ENCODE measurements at places on chromosomes 12 and 14.
A peak's percentile ranks its signal among the peaks of the same experiment; 100 is the strongest.

GRCh38 chr12:7005311-7005710 is 13.0 kb downstream of the LPCAT3 start:
- DNase-seq = no peak

- no peak for DNase-seq
These were observed 9.5 kb downstream of the BEST3 start for GRCh38 chr12:69689638-69690037.

DNA sequence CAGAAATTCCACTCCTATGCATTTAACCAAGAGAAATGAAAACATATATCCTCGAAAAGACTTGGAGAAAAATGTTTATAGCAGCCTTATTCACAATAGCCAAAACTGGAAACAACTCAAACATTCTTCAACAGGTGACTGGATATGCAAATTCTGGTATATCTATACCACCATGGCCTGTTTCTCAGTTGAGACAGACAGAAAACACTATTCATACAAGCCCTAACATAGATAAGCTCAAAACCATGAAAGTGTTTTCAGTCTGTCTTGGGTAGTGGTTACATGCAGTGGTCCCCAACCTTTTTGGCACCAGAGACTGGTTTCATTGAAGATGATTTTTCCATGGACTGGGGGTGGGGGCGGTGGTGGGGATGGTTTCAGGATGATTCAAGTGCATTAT is 83.8 kb downstream of the SRGAP1 start:
- DNase-seq = no peak

GRCh38 chr12:26987634-26988424 is 26.4 kb downstream of the TM7SF3 start:
- DNase-seq = no peak

DNA sequence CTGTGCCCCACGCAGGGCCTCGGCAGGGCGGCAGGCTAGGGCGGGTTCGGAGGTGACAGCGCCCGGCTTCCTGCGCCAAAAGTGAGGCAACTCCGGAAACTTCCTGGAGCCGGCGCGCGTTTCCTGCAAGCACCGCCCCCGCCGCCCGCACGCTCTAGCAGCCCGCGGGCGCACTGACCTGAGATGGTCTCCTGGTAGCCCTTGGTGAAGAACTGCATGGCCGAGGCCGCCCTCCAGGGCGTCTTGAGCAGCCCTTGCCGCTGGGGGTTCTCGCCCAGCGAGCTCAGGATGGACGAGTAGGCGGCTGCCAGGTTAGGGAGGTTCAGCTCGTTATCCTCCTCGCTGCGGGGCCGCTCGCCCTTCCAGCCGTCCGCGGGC is 494 bp downstream of the GCH1 start:
- peak; percentile 4 for DNase-seq

- no peak for DNase-seq
These were observed 65.9 kb downstream of the PTPRQ start for GRCh38 chr12:80509781-80510556.

DNA sequence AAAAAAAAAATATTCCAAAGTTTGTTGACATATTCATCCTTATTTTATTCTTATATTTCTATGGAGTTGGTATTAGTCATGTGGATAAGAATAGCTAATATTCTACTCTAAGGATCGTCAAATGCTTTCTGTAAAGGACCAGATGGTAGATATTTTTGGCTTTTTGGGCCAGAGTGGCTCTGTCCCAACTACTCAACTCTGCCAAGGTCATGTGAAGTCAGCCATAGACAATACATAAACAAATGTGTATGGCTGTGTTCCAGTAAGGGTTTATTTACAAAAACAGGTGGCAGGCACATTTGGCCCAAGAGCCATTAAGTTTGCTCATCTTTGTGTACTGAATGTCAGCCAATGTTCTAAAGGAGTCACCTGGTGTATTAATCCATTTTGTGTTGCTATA is 131.8 kb downstream of the TBX5 start:
- no peak for DNase-seq

DNA sequence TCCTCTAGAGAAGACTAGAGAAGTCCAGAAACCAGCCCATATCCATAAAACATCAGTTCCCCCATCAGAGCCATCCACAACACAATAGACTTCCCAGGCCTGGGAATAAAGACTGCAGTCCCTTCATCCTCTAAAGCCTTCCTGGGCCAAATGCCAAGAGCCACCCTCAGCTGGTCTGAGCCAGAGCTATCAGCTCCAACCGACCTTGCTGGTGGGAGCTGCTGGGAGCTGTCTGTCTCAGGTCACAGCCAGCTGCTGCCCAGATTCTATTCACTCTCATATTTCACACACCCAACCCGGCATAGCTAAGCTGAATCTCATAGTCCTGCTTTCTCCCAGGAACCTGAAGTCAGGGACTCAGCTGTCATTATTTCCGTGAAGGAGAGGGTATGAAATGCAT is 10.9 kb upstream of the TFCP2 start:
- no peak for DNase-seq

GRCh38 chr12:69022674-69023073 is 89.7 kb upstream of the CPM start:
- DNase-seq = no peak

DNA sequence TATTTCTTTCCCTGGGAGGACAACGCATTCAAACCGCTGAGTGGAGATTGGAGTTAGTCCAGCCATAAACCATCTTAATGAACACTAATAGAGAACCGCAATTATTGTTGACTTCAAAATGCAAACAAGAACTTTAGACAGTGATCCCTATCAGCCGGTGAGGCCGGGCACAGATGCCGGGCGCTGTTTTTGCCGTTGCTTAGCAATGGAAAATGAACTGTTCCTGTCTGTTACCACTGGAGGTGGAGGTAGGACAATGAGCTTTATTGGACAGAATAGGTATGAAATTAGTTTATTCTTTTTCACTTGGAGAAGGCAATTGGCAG is 216.8 kb downstream of the TTC8 start:
- no peak for DNase-seq

GRCh38 chr14:80681651-80682050 is 259.9 kb downstream of the CEP128 start:
- DNase-seq = no peak

GRCh38 chr14:83874662-83875061 is 1655.3 kb upstream of the FLRT2 start:
- DNase-seq = no peak

DNA sequence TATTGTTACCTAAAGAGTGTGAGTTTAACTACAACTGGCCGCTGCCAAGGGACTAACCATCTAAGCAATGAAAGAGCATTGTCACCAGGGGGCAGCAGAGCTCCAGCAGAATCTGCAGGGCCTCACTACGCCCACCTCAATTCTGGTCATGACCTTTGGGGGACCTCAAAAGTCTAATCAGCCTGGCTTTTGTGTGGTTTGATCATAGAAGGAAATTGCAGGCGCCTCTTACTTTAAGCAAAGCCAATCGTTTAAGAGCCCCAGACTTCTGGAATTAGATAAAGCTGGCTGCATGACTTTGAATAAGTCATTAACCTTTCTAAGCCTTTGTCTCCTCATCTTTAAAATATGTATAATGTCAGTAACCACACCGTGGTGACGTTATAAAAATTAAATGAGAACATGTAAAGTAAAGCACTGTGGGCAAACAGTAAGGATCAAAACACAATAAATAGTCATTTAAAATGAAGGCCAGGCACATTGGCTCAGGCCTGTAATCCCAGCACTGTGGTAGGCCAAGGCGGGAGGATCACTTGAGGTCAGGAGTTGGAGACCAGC is 58.6 kb downstream of the TBX3 start:
- no peak for DNase-seq

DNA sequence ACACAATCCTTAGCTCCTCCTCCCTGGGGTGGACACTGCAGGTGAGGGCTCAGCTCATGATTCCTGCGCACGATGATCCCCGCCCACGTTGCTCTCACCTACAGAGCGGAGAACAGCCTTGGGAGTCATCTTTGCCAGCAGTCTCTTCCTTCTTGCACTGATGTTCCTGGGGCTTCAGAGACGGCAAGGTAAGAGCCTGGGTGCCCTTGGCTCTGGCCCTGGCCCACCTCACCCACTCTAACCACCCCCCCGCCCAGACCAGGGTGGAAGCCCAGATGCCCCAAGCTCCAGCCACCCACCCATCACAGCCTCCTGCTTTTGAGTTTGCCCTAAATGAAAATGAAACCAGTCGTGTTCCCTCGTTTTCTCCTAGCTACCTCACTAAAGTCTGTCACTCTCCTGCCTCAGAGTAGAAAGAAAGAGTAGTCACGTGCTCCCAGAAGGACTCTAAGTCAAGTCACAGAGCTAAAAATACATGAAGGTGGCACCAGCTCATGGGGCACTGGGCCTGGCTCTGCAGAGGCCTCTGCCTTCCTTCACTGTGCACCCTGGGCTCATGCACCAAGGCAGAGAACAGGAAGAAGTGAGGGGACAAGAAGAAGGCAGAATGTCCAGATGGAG is 9.0 kb downstream of the TAPBPL start:
- DNase-seq = no peak

DNA sequence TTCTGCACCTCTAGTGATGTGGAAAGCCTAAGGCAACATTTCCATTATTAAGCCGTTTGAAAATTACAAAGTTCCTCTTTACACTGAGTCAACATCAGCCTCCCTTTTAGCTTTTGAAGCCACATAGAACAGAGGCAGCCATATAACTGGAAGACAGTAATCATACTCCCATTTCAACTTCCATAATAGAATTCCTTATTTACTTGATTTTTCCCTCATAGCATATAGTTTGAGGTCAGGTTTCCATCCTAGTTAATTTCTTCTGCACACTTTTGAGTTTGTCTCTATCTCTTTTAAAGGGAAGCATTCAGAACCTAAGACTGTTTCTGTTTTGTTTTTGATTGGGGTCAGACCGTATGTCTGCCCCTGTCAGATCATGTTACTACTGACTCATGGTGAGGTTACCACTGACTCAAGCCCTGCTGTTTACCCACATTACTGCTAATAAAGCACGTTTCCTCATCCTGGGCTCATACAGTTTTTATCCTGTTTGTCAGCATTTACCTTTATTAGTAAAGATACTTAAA is 161.0 kb downstream of the SLC38A4 start:
- no peak for DNase-seq

DNA sequence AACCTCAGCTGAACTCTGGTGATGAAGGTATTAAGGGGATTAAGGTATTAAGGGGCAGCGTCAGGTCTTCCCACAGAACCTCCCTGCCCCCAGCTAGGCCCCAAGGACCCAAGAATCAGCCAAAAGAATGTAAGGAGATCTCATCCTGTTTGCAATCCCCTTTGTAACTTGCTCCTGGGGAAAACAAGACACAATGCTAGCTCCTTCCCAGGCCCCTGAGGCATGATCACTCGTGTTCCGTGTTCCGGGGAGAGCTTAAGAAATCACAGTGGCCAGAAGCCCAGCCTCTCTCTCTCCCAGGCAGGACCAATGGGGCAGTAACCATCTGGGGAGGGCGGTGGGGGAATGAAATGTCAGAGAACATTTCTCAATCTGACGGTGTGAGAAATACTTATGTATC is 33.2 kb downstream of the PIGH start:
- DNase-seq = no peak

GRCh38 chr12:56237552-56237951 is 7.7 kb downstream of the SLC39A5 start:
- DNase-seq = no peak

GRCh38 chr12:96044017-96044942 is 8.9 kb upstream of the LTA4H start:
- no peak for DNase-seq

DNA sequence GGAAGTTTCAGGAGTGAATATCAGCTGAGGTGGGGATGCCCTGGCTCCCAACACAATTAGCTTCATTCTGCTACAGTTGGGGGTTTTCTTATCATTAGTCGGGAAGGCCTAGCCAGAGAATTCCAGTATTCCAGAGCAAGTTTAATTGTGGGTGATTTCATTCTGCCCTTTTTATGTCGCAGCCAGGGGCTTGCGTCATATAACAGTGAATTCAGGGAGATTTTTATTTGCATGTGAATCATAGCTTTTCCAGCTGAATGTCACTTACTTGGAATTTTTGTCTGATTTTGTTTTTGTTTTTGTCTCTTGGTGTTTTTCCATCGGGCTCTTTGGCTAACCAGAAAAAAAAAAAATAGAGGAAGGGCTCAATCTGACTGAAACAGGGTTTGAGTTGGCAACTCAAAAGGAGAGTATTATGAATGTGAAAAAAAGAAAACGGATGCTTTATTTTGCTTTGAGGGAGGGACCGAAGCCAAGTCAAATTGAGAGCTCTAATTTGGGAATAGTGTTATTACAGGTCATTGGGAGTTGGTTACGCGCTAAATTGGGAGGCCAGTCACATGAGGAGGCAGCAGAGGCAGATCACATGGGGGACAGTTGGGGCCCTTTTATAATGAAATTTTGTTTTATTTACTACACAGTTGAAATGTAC is 119.4 kb downstream of the SAMD4A start:
- no peak for DNase-seq

DNA sequence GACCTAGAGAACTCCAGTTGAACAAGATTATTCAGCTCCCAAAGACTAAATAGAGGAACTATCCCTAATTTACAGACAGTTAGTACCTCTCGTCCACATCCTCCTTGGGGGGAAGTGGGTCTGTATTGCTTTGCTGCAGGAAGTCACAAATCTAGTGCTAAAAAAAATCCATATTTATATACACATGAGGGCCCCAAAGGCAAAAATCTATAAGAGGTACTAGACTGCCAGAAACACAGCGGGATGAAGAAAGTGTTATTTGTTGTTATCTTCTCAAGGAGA is 190.1 kb downstream of the TTC8 start:
- DNase-seq = no peak

DNA sequence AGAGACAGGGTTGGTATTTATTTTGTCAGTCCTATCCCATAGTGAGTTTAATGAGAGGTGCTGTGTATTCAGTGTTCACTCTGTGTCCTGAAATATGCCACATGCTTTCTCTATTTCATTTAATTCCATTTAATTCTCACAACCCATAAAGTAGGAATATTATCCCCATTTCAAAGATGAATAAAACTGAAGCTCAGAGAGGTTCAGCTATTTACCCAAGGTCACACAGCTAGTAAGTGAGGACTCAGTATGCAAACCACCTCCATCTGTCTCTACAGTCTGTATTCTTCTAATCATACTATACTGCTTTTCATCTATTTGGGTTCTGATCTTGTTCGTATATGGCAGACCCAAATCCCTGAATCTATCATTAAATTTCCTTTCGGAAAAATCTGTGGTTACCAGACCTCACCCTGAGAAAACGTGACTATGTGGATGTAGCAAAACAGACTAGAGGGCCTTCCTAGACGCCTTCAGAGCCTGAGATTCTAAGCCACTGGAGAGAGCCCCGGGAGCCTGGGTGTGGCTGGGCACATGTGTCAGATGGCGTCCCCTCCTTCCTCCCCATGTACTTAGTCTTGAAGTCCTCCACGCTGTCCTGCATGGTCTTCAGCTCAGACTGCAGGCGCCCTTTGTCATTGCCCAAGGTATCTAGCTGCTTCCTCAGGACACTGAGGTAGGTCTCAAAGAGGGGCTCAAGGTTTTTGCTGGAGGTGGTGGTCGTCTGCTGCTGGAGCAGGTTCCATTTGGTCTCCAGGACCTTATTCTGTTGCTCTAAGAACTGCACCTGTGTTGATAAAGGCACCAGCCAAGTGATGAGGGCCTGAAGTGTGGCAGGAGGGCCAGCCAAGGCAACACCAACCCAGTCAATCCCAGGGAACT is 2.5 kb downstream of the KRT4 start:
- no peak for DNase-seq

DNA sequence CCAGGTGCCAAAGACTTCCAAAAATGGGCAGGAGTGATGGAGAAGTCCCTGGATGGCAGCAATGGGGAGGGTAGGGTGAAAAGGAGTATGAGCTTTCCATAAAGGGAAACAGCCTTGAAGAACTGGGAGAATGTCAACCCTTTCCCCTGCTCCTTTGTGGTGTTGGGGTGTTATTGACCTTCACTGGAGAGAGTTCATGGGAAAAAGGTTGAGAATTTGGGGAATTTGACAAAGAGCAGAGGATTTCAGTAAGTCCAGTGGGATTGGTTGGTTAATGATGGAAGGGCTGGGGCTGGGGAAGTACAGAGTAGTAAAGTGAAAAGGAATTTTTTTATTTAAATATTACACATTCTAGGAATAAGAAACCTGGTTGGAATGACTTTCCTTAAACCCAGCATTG is 116.6 kb downstream of the ERC1 start:
- no peak for DNase-seq

Data from GOT3 (cell line).